Anterior cingulate cortex (tissue), 58 donors: ENCODE measurements at places on chromosomes 12 and 14.

GRCh38 chr14:87108726-87109125 is 884.3 kb downstream of the GALC start:
- no peak for DNase-seq

GRCh38 chr14:30915596-30915995 is 41.2 kb downstream of the COCH start:
- no peak for DNase-seq

DNA sequence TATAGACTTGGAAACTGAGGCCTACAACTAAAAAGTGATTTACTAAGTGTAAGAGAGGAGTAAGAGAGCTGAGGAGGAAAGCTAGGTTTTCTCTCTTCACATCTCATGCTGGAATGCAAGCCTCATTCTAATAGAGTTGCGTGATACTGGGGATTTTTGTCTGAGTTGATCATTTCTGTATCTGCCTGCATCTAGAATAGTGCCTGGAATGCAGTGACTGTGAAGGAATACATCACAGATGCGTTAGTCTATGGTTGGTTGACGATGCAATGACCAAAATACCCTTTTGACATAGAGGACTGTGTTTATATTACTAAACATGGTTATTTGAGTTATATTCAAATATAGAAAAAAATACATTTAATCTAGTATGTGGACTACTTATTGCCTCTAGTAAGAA is 9.2 kb upstream of the TMEM117 start:
- no peak for DNase-seq

DNA sequence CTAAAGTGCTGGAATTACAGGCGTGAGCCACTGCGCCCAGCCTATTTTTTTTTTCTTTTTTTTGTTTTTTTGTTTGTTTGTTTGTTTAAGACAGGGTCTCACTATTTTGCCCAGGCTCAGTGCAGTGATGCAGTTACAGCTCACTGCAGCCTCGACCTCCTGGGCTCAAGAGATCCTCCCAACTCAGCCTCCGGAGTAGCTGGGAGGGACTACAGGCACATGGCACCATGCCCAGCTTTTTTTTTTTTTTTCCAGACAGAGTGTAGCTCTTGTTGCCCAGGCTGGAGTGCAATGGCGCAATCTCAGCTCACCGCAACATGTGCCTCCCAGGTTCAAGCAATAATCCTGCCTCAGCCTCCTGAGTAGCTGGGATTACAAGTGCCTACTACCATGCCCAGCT is 5.8 kb upstream of the ITFG2 start:
- DNase-seq = no peak

DNA sequence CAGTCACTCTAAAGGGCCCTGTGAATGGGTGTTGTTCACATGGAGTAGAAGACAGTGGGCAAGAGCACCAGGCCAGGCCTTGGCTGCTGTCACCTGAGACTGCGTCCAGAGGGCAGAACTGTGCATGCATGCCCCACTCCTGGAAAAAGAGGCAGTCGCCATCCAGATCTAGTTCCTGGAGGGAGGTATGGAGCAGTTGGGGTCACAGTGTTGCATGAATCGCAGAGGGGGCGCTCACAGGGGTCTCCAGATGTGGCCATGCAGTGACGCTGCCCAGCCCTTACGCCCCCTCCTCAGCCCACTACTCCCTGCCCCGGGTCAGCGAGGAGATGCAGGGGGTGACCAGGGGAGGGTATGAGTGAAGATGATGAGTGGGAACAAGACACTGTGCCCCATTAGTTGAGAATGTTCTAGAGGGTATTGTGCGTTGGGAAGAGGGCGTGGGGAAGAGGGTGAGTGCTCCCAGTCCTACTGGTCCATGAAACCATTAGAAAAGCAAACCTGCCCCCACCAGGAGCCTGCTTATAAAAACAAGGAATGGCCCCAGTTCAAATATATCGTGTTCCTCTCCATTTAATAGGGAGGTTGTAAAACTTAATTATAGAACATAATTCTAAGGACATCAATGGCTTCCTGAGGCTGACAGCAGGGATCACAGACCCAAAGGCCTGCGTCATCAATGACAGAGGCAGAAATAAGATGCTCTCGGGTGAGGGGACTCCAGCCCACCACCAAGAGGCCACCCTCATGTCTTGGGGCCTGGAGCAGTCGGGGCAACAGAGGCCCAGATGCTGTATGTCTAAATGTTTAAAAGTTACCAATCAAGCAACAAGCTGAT is 32.2 kb upstream of the BCL7A start:
- no peak for DNase-seq

DNA sequence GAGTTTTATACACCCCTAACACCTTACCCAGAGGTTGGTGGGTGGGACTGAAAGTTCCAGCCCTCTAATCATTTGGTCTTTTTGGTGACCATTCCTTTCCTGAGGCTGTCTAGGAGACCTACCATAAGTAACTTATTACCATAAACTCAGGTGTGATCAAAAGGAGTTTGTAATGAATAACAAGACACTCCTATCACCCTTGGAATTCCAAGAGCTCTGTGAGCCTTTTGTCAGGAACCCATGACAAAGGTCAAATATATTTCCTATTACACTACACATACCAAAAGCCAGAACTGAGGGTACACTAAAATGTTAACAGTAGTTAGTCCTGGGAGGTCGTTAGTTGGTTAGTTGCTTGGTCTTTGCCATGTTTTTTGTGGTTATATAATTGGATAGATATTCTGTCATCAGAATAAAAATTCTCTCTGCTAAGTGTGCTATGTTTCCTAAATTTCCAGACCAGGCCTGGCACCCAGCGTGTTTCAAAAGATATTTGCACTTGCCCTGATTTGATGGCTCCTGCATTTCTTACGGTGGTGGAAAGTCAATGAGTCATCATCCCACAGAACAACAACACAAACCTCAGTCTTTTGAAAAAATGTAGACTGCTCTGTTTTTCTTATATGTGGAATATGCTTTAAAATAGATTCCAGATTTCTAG is 27.0 kb upstream of the AKAP5 start:
- no peak for DNase-seq
